ENCODE measurements at places on chromosomes 16 and 17.

- no peak for DNase-seq
Measured at GRCh38 chr17:50170662-50171370, 5.0 kb downstream of the SGCA start.

- peak; percentile 40 for DNase-seq
Measured at GRCh38 chr16:84084570-84085270, 32.0 kb downstream of the MBTPS1 start.

GRCh38 chr17:57288040-57288772 lies 31.9 kb downstream of the MSI2 start:
- no peak for DNase-seq

- no peak for DNase-seq
Measured at GRCh38 chr17:49959183-49959935, 9.6 kb upstream of the DLX4 start.

DNA sequence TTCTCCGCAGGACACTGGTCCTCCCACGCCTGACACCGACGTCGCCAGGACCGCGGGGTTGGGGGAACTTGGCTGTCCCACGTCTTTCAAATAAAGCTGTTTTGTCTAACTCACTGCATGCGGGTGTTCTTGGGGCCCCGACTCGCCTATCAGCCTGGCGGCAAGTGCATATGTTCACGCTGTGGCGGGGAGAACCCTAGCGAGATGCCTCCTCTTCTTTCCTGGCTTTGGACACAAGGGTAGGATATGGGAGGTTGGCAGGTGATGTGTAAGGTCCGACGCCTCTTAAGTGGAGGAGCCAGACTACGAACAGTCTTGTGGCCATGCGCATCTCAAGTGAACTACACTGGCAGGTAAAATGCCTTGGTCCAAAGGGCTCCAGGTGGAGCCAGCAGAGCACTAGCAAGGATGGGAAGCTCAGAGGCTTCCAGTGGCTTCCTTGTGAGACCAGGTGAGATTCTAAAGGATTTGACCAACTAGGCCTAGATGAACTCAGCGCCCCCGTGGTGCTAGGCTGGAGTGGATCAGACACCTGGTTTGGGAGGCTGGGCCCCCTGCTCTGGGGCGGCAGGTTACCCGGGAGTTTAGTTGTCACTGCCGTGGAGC lies 873 bp upstream of the RPS2 start:
- DNase-seq: no peak

DNA sequence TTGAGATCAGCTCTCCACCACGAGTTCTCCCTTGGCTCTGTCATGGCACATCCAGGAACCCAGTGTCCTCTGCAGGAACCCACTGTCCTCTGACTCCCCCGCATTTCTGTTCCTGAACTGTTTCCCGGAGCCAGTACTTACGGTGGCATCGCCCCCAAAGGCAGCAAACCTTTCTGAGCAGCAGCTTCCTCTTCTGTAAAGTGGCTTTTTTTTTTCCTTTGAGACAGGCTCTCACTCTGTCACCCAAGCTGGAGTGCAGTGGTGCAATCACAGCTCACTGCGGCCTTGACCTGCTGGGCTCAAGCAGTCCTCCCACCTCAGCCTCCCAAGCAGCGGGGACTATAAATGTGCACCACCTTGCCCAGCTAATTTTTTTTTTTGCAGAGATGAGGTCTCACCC lies 32.2 kb downstream of the NAGPA start:
- no peak for DNase-seq

Measured in activated T-cell treated with anti-CD3 and anti-CD28 coated beads for 48 hours (primary cell).